ENCODE measurements at places on chromosomes 6 and 20.

DNA sequence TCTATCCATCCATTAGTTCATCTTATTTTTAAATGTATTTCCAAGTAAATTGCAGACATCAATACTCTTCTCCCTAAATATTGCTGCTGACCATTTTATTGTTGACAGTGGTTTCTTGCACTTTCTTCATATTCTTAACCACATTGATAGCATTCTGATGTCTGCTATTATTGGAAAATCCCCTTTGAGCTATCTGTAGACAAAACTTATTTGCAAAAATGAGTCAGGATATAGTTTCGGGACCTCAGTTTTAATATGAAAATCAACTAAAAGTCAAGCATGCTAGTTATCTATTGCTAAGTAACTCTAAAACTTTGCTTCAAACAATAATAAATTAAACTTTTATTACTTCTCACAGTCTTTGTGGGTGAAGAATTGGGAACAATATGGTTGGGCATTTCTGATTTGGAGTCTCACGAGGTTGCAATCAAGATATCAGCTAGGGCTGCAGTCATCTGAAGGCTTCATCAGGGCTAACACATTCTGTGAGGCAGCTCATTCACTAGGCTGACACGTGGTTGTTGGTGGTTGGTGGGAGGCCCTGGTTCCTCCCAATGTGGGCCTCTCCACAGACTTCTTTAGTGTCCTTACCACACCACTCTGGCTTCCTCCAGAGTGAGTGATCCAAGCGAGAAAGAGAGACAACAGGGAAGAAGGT lies 32.7 kb downstream of the CD109 start:
- no peak for DNase-seq

DNA sequence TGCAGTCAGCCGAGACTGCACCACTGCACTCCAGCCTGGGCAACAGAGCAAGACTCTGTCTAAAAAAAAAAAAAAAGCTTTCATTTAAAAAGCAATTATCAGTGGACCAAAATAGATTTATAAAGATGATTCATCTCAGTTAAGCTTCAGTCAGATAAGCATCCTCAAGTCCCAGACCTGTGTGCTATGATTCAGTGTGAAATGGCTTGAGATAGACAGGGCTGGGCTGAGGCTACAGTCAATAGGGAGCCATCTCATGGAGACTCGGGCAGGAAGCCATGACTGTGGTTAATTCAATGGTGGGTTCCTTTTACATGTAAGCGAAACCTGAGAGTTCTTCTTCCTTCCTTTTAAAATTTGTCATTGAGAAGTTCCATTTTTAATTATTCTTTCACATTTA lies 276.0 kb downstream of the TFAP2A start:
- no peak for DNase-seq

DNA sequence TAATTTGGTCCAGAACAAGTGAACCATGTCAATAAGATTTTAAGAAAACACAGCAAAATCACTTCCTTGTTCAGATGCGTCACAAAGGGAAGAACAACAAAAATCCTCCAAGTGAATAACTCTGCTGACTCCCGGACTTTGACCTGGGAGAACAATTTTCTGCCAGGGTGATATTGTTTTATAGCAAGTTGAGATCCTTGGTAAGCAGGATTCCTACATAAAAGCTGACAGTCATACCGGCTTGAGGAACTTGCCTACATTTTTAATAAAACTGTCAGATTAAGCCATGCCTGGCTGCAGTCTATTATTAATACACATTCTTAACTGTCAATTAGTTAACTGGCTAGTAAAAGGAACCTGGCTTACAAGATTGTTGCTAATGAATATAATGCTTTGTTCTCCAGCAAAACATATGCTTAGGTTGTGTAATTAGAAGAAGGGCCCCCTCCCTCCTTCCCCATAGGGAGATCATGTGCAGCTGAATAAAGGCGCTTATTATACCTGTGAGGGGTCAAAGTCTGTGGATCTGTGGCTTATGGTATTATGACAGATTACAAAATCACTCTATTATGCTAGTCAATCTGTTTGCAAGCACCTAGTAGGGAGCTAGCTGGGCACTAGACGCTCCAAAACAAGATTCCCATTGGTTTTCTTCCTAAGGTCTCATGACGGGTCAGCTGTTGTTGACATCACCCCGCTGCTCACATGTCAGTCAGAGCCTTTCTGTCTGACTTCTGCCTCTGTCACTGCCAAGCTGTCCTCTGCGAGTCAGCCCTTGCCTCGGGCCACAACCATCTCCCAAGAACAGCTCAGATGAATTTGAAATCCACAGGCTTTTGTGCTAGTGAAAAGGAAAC lies 44.6 kb upstream of the SEC63 start:
- no peak for DNase-seq

DNA sequence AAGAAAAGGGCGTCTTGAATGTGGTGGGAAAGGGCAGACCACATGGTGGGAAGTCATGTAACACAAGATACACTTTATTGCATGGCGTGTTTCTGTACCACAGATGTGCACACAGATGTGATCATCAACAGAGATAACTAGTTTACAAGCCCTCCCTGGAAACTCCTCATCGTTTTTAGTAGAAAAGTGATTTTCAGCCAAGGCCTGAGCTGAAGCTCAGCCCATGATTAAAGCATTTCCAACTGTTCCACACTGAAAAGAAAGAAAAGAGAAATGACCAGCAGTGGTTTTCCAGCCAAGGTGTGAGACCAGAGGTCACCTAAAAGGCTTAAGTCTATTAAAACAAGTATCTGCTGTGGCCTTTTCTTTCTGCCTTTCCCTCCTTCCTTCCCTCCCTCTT lies 463.9 kb upstream of the JAG1 start:
- no peak for DNase-seq

- DNase-seq: no peak
Observed at GRCh38 chr20:37991157-37991866, 41.9 kb downstream of the TTI1 start.

DNA sequence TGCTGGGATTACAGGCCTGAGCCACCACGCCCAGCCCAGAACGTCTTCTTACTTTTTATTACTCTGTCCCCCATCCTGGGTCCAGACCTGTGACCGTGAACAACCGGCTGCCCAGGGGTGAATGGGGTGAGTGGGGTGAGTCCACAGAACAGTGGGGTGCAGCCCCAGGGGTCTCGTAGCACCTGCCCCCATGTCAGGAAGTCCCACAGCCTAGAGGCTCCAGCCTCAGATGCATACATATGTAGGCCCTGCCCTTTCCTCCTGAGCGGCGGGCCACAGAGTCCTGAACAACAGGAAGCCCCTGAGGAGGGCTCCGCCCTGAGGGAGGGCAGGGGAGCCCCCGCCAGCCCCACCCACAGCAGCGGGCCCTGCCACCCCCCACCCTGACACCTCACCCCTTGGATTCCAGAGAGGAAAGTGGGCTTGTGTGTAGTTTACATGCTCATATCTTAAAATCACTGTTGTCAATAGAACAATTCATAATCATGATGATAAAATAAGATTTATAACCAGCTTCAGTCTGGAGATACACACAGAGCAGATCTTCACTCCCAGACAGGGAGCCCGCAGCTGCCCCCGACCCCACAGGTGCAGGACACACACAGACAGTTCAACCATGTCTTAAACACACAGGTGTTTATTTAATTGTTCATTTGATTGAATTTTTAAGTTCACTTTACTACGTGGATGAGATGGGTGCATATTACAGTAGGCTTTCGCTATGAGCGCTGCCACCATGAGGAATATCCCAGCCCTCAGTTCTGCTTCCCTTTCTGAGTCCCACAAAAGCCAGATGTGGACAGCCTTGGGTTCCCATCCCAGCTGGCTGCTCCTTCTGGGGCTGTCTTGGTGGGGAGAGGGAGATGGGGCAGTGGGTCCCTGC lies 12.4 kb upstream of the GMEB2 start:
- peak; percentile 60 for DNase-seq

GRCh38 chr6:37695857-37696219 lies 1.8 kb downstream of the MDGA1 start:
- no peak for DNase-seq

GRCh38 chr20:46857061-46857831 lies 37.4 kb upstream of the EYA2 start:
- DNase-seq: no peak

- DNase-seq: no peak
Observed at GRCh38 chr6:81876971-81877370, 124.5 kb upstream of the TENT5A start.

- no peak for DNase-seq
Observed at GRCh38 chr6:138814179-138814834, 18.4 kb downstream of the ECT2L start.

GRCh38 chr6:3383525-3383924 lies 73.3 kb downstream of the SLC22A23 start:
- no peak for DNase-seq

DNA sequence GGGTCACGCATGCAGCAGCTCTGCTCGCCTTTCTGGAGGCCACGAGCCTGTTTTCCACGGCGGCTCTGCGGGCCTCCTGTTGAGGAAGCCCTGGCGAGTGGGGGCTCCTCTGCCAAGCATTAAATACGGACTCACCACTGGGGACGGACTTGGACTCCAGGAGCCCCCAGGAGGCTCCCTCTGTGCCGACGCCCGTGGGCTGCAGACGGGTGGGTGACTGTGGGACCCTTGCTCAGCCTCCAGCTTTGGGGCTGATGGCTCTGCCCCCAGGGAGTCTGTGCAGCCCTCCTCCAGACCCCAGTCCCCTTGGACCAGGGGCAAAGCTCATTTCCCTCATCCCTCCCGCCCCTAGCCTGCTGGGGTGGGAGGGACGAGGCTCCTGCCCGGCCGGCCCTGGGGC lies 236.2 kb downstream of the TAF4 start:
- no peak for DNase-seq

GRCh38 chr6:42078386-42078785 lies 28.1 kb downstream of the TAF8 start:
- no peak for DNase-seq

GRCh38 chr6:157766901-157767774 lies 55.9 kb upstream of the SNX9 start:
- no peak for DNase-seq

- DNase-seq: no peak
Observed at GRCh38 chr20:20786428-20786827, 74.0 kb upstream of the RALGAPA2 start.

GRCh38 chr6:343960-344815 lies 47.4 kb upstream of the IRF4 start:
- DNase-seq: no peak

DNA sequence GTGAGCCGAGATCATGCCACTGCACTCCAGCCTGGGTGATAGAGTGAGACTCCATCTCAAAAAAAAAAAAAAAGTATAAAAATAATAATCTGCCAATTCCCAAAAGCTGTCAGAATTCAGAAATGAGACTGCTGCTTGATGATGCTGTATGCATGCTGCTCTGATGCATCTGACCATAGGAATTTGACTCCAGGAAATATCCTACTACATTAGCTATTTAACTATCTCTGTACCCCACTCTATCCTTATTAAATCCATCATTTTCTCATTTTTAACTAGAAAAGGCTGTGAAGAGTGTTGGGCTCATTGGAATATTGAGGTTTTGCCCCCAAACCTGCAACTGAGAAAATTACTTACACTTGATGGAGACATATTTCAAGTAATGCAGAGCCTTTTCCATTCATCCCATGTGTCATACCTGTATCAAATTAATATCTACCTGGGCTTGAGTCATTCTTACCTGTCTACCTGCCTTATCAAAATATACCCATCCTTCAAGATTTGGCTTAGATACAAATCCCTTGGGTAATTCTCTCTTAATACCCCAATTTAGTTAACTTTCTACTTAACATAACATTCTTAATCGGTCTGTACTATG lies 135.2 kb upstream of the PREP start:
- DNase-seq: no peak

GRCh38 chr20:4613718-4614620 lies 107.7 kb upstream of the PRND start:
- peak; percentile 49 for DNase-seq

DNA sequence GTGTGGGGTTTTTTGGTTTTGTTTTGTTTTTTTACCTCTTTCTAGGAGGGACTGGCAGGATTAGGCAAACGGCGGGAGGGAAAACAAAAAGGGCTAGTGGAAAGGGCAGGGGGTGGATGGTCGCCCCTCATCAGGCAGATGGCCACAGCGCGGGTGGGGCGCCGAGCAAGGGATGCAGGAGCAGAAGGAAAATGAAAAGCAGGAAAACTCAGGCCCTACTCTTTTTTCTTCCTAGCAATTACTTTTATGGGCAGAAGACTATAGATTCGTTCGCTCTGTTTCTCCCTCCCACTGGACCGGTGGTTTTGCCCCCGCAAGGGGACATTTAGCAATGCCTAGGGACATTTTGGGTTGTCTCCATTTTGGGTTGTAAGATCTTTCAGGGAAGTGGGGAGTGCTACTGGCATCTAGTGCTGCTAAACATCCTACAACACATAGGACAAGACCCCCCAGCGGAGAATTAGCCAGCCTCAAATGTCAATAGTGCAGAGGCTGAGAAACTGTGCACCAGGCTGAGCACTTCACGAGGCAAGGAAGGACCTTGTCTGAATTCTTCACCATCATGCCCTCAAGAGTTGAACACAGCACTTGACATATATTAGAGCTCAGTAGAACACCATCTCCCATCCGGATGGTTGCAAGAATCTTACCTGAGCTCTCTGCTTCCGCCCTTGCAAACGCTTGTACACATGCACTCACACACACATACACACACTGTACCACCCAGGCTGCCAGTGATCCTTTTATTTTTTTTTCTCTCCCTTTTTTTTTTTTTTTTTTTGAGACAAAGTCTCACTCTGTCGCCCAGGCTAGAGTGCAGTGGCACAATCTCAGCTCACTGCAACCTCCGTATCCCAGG lies 4.8 kb upstream of the ZMYND8 start:
- no peak for DNase-seq

- no peak for DNase-seq
Observed at GRCh38 chr6:169189182-169189581, 64.5 kb downstream of the THBS2 start.

- no peak for DNase-seq
Observed at GRCh38 chr6:5771759-5772390, 234.8 kb downstream of the NRN1 start.

- DNase-seq: no peak
Observed at GRCh38 chr6:122265755-122266154, 133.7 kb upstream of the HSF2 start.

DNA sequence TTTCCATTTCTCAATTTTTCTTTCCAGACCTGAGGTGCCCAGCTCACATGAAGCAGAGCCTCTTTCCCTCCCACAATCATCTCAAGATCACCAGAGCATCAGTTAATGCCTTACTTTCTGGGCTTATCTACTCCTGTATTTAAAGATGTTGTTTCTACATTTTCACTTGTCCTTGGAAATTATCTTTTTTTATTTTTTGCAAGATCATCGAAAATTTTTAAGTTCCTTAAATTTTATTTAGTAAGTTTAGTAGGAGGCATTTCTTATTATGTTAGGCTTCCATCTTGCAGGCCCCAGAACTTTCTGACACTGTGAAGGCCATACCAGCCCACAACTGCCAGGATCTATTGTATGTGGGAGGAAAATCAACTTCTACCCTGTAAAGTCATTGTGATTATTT lies 466.0 kb downstream of the PRKN start:
- DNase-seq: no peak

- no peak for DNase-seq
Observed at GRCh38 chr20:39910536-39910935, 778.5 kb downstream of the MAFB start.

GRCh38 chr20:11235058-11235457 lies 561.3 kb upstream of the JAG1 start:
- DNase-seq: no peak

- DNase-seq: no peak
Observed at GRCh38 chr6:110020888-110021287, 42.8 kb downstream of the GPR6 start.

- DNase-seq: no peak
Observed at GRCh38 chr20:21511850-21512633, 1.8 kb downstream of the NKX2-2 start.
